Hindlimb muscle (tissue), 1 donor: ENCODE measurements at places on chromosomes 12 and 14. TPM values are rescaled to one million over a fixed set of nuclear protein-coding genes. Genes with fewer than 3 reads are reported as not detected.

ASPG gene
- 2.1 TPM for polyA plus RNA-seq

C3AR1 gene
- polyA plus RNA-seq: 7.6 TPM

NEUROD4 gene
- not detected for polyA plus RNA-seq

ANG gene
- polyA plus RNA-seq: 2.5 TPM

IFI27 gene
- polyA plus RNA-seq: 2.6 TPM

PLA2G1B gene
- not detected for polyA plus RNA-seq

LHX5 gene
- not detected for polyA plus RNA-seq

RARG gene
- polyA plus RNA-seq: 24.8 TPM

KRT85 gene
- polyA plus RNA-seq: not detected

KLRK1 gene
- 0.48 TPM for polyA plus RNA-seq

- no peak for DNase-seq
Observed at GRCh38 chr14:106665814-106666213, 1139.4 kb downstream of the TMEM121 start.

DNA sequence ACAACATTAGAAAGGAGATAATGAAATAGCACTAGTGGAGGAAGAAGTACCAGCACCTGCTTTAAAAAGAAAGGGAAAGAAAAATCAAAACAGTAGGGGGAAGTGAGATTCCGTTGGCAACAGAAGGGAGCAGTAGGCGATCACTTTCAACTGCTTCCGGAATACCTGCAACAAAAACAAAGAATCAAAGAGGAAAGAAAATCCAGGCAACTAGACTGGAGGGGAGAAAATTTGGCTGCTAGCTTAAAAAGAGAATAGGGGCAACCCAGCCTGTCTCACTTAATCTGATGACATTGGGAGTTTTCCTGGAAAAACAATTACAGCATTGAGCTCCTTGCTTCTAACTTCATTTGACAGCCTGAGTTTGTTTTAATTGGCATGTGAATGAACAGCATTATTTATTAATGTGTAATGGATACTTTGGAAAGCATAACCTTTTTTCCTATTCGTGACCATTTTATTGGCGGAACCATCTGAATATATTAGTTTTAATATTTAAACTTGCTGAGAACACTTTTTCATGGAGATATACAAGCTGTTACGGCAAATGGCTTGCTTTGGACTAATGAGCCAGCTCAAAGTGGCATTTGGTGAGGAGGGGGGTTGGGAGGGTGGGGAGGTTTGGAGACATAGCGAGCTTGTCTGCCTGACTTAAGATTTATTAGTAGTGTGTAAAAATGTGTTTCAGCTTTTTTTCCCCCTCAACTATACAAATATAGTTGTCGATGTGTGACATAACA lies 2.5 kb upstream of the DACT1 start:
- DNase-seq: no peak

GRCh38 chr12:85740186-85740585 lies 96.0 kb downstream of the RASSF9 start:
- DNase-seq: peak; percentile 32

- DNase-seq: no peak
Observed at GRCh38 chr12:31035967-31036665, 37.5 kb upstream of the DDX11 start.

GRCh38 chr12:66199831-66200509 lies 11.0 kb downstream of the IRAK3 start:
- no peak for DNase-seq

GRCh38 chr14:94953541-94954260 lies 183.8 kb upstream of the GSC start:
- DNase-seq: no peak

GRCh38 chr14:22829661-22830442 lies at the start of gene MRPL52:
Gene MRPL52 (plus strand): TSS chr14:22829887. CDS start chr14:22829913, 26 bp downstream.
- DNase-seq: peak; percentile 98

- no peak for DNase-seq
Observed at GRCh38 chr12:70686299-70686698, 49.1 kb upstream of the PTPRB start.

DNA sequence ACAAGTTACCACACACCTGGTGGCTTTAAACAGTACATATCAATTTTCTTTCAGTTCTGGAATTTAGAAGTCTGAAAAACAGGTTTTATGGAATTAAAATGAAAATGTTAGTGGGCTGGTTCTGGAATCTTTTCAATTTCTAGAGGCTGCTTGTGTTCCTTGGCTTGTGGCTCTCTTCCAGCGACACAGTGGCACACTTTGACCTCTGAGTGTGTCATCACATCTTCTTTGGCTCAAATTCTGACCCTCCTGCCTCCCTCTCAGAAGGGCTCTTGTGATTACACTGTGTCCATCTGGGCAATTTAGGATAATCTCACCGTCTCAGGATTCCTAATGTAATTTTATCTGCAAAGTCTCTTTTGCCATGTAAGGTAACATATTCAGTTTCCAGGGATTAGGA lies 170.0 kb downstream of the PLCZ1 start:
- DNase-seq: no peak

DNA sequence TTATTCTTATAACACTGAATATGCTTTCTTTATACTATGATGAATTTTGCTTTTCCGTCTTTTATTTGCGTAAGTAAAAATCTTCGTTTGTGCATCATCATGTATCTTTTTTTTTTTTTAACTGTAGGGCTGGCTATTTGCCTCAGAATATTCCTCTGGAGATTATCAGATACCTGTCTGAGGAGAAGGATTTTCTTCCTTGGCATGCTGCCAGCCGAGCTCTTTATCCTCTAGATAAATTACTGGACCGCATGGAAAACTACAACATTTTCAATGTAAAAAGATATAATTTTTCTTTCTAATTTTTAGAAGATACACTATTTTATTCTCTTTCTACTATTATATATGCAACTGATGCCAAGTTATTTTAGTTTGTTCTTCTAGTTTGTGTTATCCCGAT lies 346.6 kb downstream of the TRHDE start:
- no peak for DNase-seq

DNA sequence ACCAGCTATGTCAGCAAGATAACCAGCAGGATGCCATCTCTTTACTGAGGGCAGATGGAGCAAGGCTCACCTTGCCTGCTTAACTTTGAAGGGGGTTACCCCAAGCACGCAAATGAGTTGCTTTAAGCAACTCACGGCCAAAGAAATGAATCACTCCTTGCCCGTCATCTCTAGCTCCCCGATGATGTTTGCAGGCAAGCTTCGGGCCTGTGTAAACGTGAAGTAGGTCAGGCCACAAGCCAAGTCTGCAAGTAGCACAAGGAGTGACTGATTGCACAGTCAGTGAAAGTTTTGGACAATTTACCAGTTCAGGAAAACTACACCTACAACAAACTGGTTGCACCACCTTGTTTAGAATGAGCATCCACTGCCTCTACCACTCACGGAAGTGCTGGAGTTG lies 699.7 kb upstream of the TBX3 start:
- DNase-seq: no peak

DNA sequence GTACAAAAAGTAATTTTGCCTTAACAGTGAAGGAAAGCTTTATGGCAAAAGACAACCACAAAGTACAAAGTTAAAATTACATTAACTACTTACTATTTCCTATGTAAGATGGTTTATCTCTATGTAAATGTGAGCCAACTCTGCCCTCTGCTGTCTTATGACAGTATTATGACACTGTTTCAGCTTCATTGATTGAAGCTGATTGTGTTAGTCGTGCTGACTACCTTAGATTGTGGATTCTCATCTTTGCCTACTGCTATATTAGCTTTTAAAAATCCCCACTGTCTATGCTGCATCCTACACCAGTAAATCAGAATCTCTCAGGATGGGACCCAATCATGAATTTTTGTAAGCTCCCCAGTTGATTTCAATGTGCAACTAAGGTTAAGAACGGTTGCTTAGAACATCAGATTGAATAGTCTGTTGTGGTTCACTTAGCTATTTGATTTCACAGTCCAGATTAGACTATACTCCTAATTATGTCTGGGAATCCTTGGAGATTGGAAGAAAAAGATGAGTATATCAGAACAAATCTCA lies 12.2 kb upstream of the SPTB start:
- peak; percentile 36 for DNase-seq

DNA sequence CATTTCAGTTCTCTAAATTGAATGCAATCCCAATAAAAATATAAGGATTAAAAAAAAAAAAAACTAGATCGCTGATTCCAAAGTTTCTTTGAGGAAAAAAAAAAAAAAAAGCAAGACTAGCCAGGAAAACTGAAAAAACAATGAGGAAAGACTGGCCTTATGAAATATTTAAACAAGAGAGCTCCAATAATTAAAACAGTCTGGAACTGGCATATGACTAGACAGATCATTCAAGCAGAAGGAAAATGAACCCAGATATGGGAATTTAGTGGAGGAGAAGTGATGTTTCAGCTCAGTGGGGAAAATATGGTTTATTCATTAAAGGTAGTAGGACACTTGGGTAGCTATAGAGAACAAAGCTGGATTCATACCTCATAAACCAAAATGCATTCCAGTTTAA lies 42.0 kb upstream of the TBC1D15 start:
- peak; percentile 9 for DNase-seq

DNA sequence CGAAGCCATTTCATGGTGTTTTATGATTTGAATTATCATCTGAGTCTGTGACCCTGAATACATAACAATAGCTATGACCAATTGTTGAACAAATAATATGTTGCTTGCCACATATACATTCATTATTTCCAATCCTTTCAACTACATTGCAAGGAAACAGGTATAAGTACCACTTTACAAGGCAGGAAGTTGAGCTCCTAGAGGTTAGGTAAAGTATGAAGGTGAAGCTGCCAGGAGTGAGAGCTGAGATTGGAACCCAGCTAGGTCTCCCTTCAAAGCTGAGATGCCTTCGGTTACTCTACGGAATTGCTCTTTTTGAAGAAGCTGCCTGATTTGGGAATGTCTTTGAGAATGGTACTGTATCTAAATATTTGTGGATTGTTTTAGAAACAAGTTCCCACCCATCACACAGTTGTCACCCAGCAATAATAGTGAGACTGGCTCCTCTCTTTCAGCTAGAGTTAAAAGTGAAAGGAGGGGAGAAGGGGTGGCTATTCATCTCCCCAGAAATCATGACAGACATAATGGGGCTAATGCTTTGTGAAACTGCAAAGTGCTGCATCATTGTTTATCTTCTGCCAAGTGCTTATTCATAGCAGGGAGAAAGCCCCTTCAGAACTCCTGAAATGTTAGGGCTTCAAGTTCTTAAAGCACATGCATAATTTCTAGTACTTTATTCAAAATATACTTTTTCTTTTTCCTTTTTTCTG lies 75.9 kb upstream of the AMIGO2 start:
- DNase-seq: no peak

DNA sequence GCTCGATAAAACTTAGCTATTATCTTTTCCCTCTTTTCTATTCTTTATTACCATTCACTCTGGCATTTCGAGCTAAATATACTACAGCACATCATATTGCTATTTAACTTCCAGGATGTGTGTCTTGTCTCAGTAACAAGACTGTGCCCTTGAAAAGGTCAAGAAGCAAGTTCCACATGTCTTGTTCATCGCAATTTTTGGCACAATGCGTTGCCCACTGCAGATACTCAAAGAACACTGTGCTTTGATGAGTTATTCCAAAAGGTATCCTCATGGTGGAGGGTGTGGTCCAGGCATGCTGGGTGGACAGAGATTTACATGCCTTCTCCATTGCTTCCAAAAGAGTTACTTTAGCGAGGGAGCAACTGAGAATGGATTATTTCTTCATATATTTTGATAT lies 6.6 kb downstream of the E2F7 start:
- DNase-seq: no peak

DNA sequence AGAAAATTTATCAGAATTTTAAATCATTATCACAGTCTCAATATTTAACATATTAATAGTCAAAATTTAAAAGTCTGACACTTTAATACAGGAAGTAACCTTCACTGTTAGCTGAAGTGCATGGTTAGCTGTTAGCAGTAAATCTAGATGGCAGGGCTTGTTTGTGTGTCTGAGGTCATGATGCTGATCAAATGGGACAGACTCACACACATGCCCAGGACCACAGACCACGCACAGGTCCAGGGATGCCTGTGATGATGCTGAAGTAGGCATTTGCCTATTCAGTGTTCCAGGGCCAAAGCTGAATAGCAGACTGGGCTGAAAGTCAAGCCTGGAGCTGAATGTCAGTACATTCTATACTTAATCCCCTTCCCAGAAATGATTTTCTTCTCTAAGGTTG lies 20.5 kb downstream of the FNTB start:
- DNase-seq: no peak

DNA sequence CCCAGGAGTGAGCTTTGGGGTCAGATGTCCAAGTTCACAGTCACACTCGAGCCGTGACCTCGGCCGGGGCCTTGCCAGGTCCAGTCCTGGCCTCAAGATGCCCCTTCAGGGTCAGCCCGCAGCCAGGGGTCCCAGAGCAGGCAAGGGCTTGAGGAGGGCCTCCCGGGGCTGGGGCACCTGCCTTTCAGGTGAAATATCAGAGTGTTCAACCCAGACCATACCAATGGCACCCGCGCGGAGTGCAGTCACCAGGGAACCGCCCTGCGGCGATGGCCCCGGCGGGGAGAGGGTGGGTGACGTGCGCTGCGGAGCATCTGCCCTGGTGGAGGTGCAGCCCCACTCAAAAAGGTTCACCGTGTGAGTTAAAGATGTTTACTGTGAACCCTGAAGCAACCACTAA lies 16.9 kb downstream of the LRCOL1 start:
- no peak for DNase-seq

- DNase-seq: no peak
Observed at GRCh38 chr14:99531251-99532096, 50.3 kb downstream of the CCNK start.
